Activated naive CD4-positive, alpha-beta T cell (primary cell): ENCODE measurements at places on chromosomes 3 and 15.

GRCh38 chr3:13316603-13317002 lies 103.5 kb downstream of the NUP210 start:
- no peak for DNase-seq

DNA sequence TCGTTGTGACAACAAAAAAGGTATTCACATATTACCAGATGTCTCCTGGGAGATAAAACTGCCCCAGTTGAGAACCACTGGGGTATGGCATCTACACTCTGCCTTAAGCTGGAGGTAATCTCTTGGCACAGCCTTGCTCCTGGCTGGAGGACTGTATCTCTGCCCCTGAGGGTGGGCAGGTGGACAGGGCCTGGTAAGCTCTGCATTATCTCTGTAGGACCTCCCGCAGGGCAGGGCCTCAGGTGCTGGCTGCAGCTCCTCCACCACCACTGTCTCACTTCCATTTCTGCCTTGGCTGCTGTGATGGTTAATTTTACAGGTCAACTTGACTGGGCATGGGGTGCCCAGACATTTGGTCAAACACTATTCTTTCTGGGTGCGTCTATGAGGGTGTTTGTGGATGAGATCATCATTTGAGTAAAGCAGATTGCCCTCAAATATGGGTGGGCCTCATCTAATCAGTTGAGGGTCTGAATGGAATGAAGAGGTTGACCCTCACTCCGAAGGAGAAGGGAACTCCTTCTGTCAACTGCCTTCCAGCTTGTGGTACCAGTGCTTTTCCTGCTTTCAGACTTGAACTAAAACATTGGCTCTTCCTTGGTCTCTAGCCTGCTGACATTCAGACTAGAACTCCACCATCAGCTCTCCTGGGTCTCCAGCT lies 9.8 kb upstream of the RHCG start:
- no peak for DNase-seq

GRCh38 chr3:102195198-102195948 lies 239.4 kb upstream of the ZPLD1 start:
- DNase-seq = no peak

- DNase-seq = no peak
These were observed 12.7 kb downstream of the CFAP44 start for GRCh38 chr3:113428581-113428980.

DNA sequence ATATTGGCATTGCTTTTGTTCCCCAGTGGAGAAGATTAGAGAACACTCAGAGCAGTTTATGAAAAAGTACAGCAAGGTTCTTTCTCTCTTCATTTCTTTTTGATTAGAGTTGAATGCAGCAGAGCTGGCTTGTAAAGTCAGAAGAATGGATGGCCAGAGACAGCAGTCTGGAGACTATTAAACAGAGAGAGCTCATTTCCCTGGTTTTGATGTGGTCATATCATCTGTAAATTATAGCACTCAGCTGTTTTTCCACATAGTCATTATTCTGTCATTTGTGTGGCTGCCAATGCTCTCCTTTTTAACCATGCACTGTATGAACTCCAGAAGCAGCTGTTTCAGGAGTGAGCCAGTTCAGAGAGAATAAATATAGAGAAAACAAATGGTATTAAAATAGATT lies 177.4 kb upstream of the CRBN start:
- DNase-seq = no peak

DNA sequence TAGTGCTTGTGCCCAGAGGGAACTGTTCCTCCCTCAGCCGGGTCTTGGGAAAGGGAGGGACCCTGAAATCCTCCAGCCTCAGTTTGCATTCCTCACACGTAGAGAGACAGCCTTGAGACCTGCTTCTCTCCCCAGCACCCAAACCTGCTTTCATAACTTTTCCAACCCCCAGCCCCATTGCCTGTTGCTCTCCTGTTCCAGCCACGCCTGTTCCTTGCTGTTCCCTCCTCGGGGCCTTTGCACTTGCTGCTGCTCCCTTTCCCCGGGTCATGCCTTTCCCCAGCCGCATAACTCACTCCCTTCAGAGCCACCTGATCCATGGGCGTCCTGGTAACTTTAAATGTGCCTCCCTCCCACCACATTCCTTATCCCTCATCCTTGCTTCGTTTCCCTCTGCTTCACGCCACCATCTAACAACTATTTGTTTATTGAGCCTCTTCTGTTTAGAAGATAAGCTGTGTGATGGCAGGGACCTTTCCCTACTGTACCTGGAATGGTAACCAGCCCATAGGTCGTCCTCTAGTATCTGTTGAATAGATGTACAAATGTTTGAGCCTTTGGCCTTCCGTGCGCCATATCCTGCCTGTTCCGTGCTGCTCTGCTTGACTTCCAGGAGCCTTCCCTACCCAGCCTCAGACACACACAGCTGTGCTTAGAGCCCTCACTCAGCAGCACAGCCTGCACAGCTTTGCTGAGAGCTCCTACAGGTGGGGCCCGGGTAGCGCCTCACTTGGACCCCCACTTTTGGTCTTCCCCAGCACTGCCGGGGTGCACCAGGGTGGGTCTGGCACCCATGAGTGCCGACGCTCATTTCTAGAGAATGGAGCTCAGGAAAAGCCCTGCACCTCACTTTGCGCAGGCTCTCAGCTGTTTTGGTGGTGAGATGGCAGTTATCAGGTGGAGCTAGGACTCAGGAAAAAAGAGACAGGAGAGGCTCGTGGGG lies 60.2 kb downstream of the SCN5A start:
- DNase-seq = no peak

DNA sequence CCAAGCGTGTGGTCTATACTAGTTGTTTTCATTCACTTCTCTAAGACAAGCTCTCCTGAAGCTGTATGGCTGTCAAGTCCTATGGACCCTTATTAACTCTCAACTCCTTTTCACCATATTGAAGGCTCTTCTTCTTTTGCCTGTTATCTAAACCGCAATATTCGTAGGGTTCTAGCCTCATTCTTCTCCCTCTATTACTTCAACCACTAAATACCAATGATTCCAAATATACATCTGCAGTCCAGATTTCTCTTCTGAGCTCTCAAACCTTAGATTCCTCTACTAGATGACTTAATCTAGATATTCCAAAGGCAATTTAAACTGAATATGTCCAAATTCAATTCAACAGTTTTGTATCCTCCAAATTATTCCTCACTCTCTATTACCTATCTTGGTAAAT lies 24.6 kb downstream of the AQR start:
- no peak for DNase-seq

GRCh38 chr15:95341686-95342085 lies 988.8 kb upstream of the NR2F2 start:
- no peak for DNase-seq

GRCh38 chr3:196662711-196663571 lies 23.4 kb downstream of the NRROS start:
- no peak for DNase-seq

DNA sequence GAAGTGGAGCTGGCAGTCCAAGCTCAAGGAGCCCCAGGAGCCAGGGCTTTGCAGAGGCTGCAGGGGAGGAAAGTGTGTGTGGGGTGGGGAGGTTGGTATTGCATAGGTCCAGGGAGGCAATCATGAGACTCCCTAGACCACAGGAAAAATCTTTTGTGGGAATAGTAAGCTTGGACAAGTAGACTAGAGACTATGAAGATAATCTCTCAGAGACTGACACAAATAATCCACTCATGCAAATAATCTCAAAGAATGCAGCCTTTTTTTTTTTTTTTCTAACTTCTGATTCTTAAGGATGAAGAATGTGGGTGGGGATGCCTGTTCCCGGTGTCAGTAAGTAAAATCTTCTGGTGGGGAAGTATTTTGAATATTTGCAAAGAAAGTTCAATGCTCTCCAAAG lies 113.7 kb downstream of the GREM1 start:
- no peak for DNase-seq

- DNase-seq = no peak
These were observed 49.0 kb downstream of the PBRM1 start for GRCh38 chr3:52636673-52637072.

DNA sequence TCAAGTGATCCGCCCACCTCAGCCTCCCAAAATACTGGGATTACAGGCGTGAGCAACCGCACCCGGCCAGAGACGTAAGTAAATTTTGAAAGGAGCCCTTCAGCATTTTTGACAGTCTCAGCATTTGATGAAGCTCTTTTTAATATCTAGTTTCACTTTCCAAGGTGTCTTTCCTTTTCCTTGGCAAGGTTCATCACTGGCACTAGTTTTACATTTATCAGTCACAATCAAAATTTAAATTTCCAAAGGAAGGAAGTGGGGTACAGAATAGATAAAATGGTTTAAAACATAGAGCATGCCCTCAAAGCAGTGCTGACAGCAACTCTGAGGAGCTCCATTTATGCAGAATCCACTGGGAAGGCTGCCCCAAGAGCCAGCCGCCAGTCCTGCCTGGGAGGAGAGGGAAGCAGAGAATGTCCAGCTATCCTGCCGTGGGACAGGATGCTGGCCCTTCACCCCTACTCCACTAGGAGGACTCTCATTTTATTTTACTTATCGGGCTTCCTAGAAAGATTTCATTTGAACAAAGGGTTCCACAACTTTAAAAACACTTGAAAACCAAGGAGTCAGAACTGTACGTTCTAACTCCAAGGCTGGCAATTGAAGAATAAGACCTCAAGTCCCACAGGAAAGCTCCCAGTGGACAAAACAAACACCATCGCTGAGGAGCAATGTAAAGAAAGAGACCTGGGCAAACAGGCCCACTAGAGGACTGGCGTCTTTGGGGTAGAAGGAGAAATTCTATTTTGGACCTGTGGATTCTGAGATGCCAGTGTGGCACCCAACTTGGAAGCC lies 9.9 kb downstream of the SFMBT1 start:
- DNase-seq = no peak

- DNase-seq = no peak
These were observed 178.3 kb upstream of the PLSCR5 start for GRCh38 chr3:146783446-146783845.
